ENCODE measurements at places on chromosomes 7 and 10.

DNA sequence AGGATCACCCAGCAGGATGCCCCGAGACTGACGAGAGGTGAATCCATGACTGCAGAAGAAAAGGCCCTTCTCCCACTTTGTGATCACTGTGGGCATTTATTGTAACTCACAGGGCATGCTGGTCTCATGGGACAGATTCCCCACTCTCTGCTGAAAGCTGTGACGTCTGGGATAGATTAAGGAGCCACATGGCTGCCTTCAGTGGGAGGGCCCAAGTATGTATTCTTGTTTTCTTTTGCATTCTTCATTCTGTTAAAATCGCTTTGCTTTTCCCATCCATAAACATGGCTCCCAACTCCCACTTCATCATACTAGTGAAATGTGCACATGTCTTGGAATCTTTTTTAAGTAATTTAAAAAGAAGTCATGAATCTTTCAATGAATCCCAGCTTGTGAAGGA is 67.2 kb downstream of the FAM107B start:
- DNase-seq, result no peak

- DNase-seq, result no peak
Observed at GRCh38 chr7:2602406-2603043, 29.3 kb upstream of the TTYH3 start.

DNA sequence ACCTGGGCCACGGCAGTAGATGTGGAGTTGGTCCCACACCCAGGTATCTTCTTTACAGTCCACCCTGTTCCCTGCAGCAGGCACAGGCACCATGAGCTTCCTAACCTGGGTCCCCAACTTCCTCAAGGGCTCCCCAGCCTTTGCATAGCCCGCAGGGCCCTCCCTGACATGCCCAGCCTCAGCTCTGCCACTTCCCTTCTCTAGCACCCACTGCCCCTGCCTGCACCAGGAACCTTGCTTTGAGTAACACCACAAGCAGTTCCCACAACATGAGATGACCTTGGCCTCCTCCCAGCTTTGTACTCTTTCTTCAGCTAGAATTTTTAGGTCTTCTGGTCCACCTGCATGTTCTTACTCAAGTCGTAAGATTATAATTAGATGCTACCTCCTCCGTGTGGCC is 92.2 kb upstream of the ZPBP start:
- DNase-seq, result no peak

DNA sequence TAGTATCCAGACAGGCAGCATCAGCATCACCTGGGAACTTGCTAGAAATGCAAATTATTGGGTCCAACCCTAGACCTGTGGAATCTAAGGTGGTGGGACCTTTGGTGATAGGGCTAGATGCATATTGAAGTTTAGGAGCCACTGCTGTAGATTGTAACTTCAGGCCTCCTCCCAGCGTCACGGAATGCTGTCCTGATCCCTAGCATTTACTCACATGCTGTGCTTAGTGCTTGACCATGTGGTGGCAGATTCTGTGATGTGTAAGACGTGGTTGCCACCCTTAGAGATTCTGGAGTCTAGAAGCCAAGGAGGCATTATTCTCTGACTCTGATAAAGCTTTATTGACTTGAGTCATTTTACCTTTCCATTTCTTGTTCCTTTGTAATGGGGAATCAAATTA is 13.5 kb downstream of the AHR start:
- DNase-seq, result no peak

GRCh38 chr7:86949052-86949778 is 110.2 kb downstream of the ELAPOR2 start:
- no peak for DNase-seq

- no peak for DNase-seq
Observed at GRCh38 chr10:116226053-116226452, 47.0 kb downstream of the GFRA1 start.

DNA sequence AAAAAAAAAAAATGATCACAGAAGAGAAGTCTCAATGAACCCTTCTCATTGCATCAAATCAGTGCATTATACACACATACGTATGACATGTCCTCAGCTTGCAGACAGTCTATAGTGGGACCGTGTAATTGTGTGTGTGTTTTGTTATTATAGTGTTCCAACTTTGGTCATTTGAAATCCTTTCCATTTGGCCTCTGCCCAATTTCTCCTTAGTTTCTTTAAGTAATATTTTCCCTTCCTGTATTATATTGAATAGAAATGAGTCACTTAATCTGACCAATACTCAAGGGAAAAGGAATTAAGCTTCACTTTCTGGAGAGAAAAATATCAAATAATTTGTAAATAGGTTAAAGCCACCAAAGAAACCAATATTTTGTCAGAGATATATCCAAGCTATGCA is 415.5 kb upstream of the SORCS1 start:
- no peak for DNase-seq

GRCh38 chr7:156753229-156753560 is 112.6 kb downstream of the RNF32 start:
- DNase-seq, result no peak

GRCh38 chr7:131781-132482 is 60.4 kb upstream of the FAM20C start:
- no peak for DNase-seq

- DNase-seq, result no peak
Observed at GRCh38 chr7:134176037-134176350, 48.9 kb downstream of the LRGUK start.

GRCh38 chr7:114431189-114431588 is 16.6 kb downstream of the FOXP2 start:
- no peak for DNase-seq

DNA sequence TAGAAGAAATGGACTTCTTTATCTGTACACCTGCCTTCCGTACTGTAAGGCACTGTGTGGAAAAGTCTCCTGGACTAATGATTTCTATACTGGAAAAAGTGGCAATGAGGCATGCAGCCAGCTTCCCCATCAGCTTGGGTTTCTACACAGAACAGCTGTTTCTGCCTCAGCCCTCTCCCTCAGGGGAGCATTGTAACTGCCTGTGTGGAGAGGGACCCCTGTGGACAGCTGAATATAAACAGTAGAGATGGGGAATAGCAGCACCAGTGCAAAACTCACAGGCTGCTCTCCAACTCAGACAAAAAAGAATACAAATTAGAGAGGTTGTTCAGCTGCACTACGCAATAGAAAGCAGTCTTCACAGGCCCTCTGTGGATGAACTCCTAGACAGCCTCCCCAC is 451.3 kb upstream of the MBL2 start:
- no peak for DNase-seq

- DNase-seq, result no peak
Observed at GRCh38 chr7:50164559-50165170, 71.6 kb upstream of the ZPBP start.

- no peak for DNase-seq
Observed at GRCh38 chr10:85795460-85795859, 571.1 kb downstream of the GRID1 start.

DNA sequence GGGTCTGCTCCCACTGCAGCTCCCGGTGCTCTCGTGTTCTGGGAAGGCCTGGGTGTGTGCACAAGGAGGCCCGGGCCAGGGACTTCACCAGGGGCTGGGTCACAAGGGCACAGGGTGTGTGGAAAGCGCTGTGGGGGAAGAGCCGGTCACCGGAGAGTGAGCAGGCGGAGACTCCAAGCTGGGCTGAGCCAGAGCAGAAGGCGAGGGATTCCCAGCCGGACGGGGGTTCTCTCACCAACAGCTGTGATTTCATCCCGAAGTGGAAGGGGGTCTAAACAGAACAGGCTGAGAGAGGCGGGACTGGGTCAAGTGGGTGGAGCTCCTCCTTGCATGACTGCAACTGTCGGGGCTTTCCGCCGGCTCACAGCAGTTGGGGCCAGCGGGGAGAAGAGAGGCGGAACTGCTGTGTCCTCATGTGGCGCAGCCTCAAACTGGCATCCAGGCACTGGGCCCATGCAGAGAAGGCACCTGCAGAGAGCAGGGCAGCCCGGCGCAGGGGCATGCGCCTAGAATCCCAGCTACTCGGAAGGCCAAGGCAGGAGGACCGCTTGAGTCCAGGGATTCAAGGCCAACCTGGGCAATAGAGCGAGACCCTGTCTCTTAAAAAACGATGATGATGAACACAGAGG is 7.6 kb upstream of the ORAI2 start:
- no peak for DNase-seq

- no peak for DNase-seq
Observed at GRCh38 chr7:104973909-104974415, 40.0 kb upstream of the KMT2E start.

- DNase-seq, result no peak
Observed at GRCh38 chr7:150307904-150308303, 15.3 kb upstream of the LRRC61 start.

DNA sequence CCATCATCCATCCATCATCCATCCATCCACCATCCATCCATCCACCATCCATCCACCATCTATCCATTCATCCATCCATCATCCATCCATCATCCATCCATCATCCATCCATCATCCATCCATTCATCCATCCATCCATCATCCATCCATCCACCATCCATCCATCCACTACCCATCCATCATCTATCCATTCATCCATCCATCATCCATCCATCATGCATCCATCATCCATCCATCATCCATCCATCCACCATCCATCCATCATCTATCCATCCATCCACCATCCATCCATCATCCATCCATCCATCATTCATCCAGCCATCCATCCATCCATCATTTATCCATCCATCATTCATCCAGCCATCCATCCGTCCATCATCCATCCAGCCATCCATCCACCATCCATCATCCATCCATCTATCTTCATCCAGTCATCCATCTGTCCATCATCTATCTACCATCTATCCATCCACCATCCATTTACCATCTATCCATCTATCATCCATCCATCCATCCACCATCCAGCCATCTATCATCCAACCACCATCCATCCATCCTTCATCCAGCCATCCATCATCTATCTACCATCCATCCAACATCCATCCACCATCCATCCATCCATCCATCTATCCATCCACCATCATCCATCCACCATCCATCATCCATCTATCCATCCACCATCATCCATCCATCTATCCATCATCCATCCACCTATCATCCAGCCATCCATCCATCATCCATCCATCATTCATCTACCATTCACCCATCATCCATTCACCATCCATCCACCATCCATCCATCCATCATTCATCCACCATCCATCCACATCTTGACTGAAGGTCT is 153.8 kb downstream of the SH3PXD2A start:
- no peak for DNase-seq

DNA sequence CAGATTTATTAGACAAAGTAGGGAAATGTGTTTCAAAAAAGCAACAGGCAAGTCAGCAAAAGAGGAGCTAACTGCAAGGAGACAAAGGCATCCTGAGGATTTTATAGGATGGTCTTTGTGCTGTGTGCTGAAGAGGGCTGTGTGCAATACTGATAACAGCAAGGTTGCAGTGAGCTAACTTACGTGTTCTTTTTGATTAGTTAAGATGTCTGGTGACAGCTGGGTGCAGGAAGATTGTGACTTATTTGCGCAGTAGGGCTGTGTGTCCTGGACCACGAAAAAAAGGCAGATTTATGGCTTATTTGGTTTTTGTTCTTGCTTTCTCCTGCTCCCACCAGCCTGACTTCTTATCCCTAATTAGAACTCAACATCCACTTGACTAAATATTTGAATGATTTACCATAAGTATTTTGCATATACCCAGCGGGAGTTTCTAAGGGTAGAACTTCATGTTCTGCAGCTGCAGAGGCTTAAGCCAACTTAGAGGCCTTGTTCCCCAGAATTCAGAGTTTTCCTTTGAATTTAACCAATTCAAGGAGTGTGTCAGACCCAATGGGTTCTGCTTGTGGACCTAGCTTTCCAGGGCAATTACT is 119.0 kb downstream of the ANKRD26 start:
- DNase-seq, result no peak

- no peak for DNase-seq
Observed at GRCh38 chr10:54576541-54576940, 224.5 kb downstream of the PCDH15 start.

GRCh38 chr10:122018491-122018890 is 29.5 kb downstream of the TACC2 start:
- no peak for DNase-seq

DNA sequence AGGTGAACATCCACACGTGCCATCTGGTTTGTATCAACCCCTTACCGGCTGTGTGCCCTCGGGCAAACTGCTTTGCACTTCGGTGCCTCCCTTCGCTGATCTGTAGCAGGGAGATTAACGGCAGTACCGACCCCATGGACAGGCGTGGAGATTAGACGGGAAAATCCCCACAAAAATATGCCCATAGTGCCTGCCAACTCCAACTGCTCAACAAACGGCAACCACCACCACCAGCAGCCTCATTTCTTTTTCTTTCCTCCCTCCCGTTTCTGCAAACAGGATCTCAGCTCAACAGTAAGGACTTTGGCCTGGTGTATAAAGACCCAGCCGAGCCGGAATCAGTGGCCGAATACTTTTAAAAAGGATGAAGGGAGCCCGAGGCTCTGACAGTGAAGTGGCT is 31.0 kb downstream of the CHST15 start:
- no peak for DNase-seq

GRCh38 chr10:122182308-122182707 is 88.8 kb upstream of the BTBD16 start:
- DNase-seq, result no peak

DNA sequence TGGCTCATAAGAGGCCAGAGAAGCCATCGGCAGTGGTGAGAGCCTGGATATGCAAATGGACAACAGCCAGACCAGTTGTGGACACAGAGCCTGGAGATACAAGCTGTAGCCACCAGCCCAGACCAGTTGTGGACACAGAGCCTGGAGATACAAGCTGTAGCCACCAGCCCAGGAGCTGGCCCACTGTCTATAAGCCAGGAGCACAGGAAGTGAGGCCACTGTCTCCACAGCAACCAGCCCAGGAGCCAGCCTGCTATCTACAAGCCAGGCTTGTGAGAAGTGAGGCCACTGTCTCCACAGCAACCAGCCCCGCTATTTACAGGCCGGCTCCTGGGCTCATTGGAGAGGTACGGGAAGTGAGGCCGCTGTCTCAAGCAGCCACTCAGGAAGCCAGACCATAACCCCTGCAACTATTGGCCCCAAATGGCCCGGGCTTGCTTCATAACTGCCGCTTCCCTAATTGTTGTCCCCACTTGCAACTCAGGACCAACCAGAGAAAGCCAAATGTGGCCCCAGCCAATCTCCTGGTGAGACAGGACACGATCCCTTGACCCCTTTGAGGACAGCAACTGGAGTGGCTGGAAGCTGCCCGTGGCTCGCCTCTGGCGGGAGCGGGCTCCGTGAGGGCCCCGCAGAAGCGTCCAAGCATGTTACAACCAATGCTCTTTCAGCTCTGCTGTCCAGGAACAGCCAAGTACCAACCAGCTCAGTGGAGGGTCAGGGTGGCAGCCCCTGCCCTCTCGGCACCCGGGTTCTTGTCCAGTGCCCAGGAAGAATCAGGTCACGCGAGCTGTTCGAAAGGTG is 44.1 kb upstream of the CNPY1 start:
- DNase-seq, result peak; percentile 19

All from H54 (cell line).